ENCODE measurements at places on chromosomes 1 and 21. TPM values are rescaled to one million over a fixed set of nuclear protein-coding genes. Genes with fewer than 3 reads are reported as not detected.

The CELA3B gene
- total RNA-seq = not detected

The C21orf91 gene
- 88.7 TPM for total RNA-seq

The CRYBG2 gene
- total RNA-seq = 5.7 TPM

The PEA15 gene
- total RNA-seq = 43.2 TPM

The OR4F16 gene
- total RNA-seq = not detected

The TACSTD2 gene
- not detected for total RNA-seq

The RNF186 gene
- total RNA-seq = not detected
